ENCODE measurements at places on chromosomes 6 and 20.

DNA sequence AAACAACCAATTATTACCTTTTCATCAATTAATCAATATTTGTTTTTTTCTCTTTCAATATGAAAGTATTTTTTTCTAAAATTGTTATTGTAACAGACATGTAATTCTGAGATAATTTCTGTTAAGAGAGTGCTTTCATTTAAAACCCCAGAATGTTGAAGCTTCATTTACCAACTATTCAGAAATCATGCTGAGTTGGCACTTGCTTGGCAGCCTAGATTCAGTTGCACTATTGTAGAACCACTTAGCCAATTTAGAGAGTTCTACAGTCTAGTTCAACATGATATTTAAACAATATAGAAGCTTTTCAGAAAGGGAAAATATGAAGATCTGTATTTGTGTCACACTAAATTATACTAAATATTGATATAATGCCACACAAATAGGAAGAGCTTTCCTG is 56.1 kb upstream of the NKAIN2 start:
- no peak for DNase-seq

GRCh38 chr6:130432838-130433237 is 67.0 kb downstream of the TMEM200A start:
- DNase-seq = no peak

GRCh38 chr6:147311218-147311617 is 107.0 kb downstream of the STXBP5 start:
- DNase-seq = no peak

DNA sequence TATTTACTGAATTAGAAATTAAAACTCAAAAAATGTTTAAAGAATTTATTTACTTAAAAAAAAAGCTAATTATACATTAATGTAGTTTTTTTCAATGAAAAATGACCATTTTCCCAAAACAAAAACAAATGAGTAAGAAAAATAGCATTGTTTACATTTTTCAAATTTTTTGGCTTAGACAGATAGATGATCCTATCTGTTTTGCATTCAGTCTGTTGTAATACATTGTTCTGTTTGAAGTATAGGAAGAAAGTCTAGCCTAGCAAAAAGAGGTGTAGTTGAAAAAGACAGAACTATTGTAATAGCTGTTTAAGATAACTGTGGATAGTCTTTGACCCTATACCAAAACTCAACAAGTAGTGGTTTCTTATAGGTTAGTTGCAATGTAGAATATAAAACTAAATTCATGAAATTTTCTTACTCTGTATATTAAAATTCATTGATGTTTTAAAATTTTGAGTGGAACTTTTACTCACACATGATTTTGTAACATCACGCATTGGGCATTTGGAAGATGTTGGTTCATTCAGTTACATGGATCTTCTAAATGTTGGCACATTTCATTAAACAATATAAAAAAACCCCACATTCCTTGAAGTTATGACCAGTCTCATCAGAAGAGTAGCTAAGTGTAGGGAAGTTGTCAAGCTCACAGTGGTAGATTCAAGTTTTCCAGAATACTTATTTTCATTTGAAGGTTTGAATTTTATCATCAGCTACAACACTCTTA is 62.0 kb downstream of the KCNS1 start:
- DNase-seq = no peak

GRCh38 chr6:44257025-44257752 is at the start of gene SLC35B2:
TSS of gene SLC35B2 (minus strand) at chr6:44257528. CDS start at chr6:44257410, 118 bp downstream.
- DNase-seq = peak; percentile 36

Data from stimulated activated CD8-positive, alpha-beta memory T cell treated with anti-CD3 and anti-CD28 coated beads, Interleukin-7, amount 100 ng/mL, for 1 hour (primary cell).